Ovary (tissue), 10 donors: ENCODE measurements at places on chromosomes 12 and 14.

DNA sequence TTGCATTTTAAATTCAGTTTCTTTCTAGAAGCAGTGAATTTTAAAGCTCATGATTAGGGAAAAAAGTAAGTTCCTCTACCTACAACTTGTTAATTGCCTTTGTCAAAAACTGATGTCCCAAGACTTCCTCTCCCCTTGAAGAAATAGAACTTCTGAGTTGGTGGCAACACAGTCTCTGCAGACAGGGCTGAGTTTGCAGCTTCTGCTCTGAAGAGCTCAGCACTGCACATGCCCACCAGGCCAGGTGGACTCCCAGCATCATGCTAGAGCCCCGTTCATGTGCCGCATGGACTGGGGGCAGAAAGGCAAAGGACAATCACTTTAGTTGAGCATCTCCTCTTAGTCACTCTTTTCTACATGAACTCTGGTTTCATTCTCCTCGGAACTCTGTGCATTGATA, 620.1 kb downstream of the VRK1 start:
- no peaks in the 10 kb centered on the region for H3K4me1 ChIP-seq
- H3K27ac ChIP-seq = no peak overlapping the region
- H3K4me3 ChIP-seq = no peak overlapping the region
- H3K36me3 ChIP-seq = no peaks in the 10 kb centered on the region
- H3K27me3 ChIP-seq = no peaks in the 10 kb centered on the region

DNA sequence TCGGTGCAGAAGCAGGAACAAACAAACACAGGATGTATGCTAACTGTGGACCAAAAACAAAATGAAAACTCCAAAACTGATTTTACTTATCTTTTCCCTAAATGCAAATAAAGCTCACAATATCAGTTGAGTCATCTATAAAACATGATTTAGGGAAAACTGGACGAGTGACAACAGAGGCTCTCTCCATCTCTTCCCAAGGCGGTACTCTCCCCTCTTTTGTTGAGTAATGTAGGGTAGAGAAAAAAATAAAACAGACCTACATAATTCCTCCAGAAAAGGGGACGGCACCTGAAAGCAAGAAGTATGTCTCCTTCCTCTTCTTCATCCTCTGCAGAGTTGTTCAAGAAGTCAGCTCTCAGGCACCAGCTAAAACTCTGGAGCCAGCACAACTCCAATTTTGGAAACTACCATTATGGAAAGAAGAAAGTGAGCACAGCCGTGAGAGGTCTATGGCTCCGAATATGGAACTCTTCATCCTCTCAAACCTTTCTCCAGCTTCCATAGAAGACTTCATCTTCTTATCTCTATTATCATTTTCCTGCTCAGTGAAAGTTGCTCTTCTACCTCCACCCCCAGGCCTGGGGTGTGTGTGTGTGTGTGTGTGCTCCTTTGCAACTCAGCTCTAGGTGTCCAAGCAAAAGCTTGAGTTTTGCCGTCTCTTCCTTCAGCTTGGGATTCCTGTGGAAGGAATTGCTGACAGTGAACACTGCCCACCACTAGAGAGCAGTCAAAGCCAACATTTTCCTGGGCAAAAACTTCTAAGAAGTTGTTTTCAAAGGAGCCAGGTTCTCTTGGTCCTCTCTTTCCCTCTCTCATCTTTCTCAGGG, 155.4 kb downstream of the DIO2 start:
- no peak for DNase-seq
- no peak overlapping the region for H3K27ac ChIP-seq
- H3K27me3 ChIP-seq = no peaks in the 10 kb centered on the region
- H3K4me1 ChIP-seq = no peaks in the 10 kb centered on the region

DNA sequence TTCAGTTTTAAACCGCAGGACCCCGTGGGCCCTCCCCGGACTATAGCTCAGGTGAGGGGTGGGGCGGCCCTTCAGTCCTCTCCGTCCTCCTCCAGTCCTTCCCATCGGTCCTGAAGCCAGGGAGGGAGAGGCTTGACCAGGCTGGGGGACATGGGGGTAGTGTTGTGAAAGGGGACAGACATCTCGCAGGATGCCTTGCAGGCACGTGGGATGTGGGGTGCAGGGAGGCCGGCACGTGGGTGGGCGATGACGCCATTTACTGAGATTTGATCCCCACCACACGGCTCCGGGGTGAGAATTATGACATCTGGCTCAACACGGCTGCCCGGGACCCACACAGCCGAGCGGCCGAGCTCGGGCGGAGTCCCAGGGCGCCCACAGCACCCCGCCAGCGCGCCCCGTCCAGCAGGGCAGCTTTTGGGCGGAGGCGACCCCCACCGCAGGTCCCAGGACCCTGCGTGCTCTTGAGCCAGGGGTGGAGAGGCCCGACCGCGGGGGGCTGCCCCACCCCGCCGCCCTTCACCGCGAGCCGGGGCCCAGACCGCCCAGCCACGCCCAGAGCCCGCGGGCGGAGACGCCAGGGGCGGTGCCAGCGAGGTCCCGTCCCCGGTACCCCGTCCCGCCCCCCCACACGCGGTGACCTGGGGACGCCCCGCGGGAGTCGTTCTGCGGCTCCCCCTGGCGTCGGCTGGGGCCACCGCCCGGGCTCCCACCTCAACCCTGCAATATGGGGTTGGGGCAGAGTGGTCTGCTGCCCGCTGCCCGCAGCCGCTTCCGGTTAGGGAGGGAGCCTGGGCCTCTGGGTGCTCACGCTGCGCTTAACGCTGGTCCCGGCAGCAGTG, 3.3 kb upstream of the EXOC3L4 start:
- no peak overlapping the region for H3K27ac ChIP-seq
- no peaks in the 10 kb centered on the region for H3K27me3 ChIP-seq
- H3K4me3 ChIP-seq = peak overlapping the region; percentile 39
- peaks cover 10% of the 10 kb centered on the region for H3K4me1 ChIP-seq
- H3K36me3 ChIP-seq = no peaks in the 10 kb centered on the region

GRCh38 chr14:69287098-69288010, 27.4 kb downstream of the GALNT16 start:
- H3K4me3 ChIP-seq = no peak overlapping the region
- no peaks in the 10 kb centered on the region for H3K27me3 ChIP-seq
- H3K36me3 ChIP-seq = no peaks in the 10 kb centered on the region
- H3K4me1 ChIP-seq = peaks cover 10% of the 10 kb centered on the region
- no peak for DNase-seq
- H3K27ac ChIP-seq = no peak overlapping the region

- peak; percentile 70 for DNase-seq
- H3K4me3 ChIP-seq = no peak overlapping the region
- no peak overlapping the region for H3K27ac ChIP-seq
- H3K4me1 ChIP-seq = peaks cover 5% of the 10 kb centered on the region
- H3K27me3 ChIP-seq = no peaks in the 10 kb centered on the region
- no peaks in the 10 kb centered on the region for H3K36me3 ChIP-seq
Observed at GRCh38 chr14:103688906-103689902, 26.0 kb downstream of the XRCC3 start.

GRCh38 chr14:60212503-60213371, 36.3 kb upstream of the PPM1A start:
- H3K36me3 ChIP-seq = no peaks in the 10 kb centered on the region
- no peaks in the 10 kb centered on the region for H3K27me3 ChIP-seq
- H3K27ac ChIP-seq = no peak overlapping the region

- no peaks in the 10 kb centered on the region for H3K27me3 ChIP-seq
- no peaks in the 10 kb centered on the region for H3K36me3 ChIP-seq
Observed at GRCh38 chr12:52690351-52691075, 10.3 kb upstream of the KRT1 start.

GRCh38 chr12:124490584-124491305, 76.7 kb downstream of the NCOR2 start:
- H3K4me3 ChIP-seq = no peak overlapping the region
- peaks cover 15% of the 10 kb centered on the region for H3K4me1 ChIP-seq
- H3K27me3 ChIP-seq = no peaks in the 10 kb centered on the region
- H3K36me3 ChIP-seq = no peaks in the 10 kb centered on the region
- DNase-seq = no peak

DNA sequence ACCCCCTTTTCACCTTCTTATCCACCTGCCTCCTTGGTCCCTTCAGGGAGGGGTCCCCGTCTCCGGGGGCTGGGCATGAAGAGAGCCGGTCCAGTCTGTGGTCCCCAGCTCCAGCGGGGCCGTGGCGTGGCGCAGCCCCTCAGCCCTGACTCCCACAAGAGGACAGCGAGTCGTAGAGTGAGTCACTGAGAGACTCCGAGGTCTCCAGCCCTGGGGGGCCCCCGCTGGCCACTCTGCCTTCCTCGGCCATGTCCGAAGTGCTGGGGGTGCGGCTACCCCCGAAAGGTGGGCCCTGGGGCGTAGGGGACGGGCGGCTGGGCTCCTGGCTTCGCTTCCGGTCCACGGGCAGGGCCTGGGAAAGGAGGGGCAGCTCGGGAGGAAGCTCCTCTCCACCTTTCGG, 36.5 kb downstream of the NCKAP5L start:
- H3K4me3 ChIP-seq = no peak overlapping the region
- H3K27ac ChIP-seq = no peak overlapping the region
- H3K27me3 ChIP-seq = no peaks in the 10 kb centered on the region
- H3K4me1 ChIP-seq = no peaks in the 10 kb centered on the region
- no peaks in the 10 kb centered on the region for H3K36me3 ChIP-seq

DNA sequence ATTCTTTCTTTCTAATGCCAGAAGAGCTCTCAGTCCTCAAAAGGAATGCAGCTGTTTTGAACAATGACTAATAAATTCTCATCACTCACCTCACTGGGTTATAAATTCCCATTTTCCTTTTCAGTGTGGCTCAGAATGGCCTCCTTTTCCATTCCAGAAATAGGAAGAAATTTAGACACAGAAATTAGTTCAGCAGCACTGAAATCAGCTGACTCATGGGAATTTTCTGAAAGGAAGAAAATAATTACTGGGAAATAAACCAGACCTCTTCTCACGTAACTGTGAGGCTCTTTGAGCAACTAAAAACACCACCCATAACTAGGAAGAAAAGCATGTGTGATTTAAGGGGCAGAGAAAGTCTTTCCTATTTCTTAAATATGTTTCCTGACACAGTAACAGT, 23.8 kb downstream of the CD163 start:
- no peak for DNase-seq
- no peaks in the 10 kb centered on the region for H3K4me1 ChIP-seq
- H3K36me3 ChIP-seq = no peaks in the 10 kb centered on the region
- H3K27me3 ChIP-seq = no peaks in the 10 kb centered on the region
- no peak overlapping the region for H3K4me3 ChIP-seq

- no peaks in the 10 kb centered on the region for H3K27me3 ChIP-seq
- H3K27ac ChIP-seq = no peak overlapping the region
- no peak overlapping the region for H3K4me3 ChIP-seq
- H3K36me3 ChIP-seq = no peaks in the 10 kb centered on the region
- no peak for DNase-seq
- no peaks in the 10 kb centered on the region for H3K4me1 ChIP-seq
Observed at GRCh38 chr14:57833323-57833722, 32.6 kb downstream of the SLC35F4 start.

GRCh38 chr12:25495331-25496097, 57.6 kb downstream of the LMNTD1 start:
- H3K4me1 ChIP-seq = no peaks in the 10 kb centered on the region
- no peak overlapping the region for H3K4me3 ChIP-seq
- H3K27me3 ChIP-seq = no peaks in the 10 kb centered on the region
- DNase-seq = no peak
- H3K27ac ChIP-seq = no peak overlapping the region

GRCh38 chr14:26851793-26852192, 254.0 kb upstream of the NOVA1 start:
- H3K27ac ChIP-seq = no peak overlapping the region
- H3K4me3 ChIP-seq = no peak overlapping the region
- no peaks in the 10 kb centered on the region for H3K36me3 ChIP-seq
- no peak for DNase-seq
